ENCODE measurements at places on chromosomes 6 and 20.
A peak's percentile ranks its signal among the peaks of the same experiment; 100 is the strongest.

DNA sequence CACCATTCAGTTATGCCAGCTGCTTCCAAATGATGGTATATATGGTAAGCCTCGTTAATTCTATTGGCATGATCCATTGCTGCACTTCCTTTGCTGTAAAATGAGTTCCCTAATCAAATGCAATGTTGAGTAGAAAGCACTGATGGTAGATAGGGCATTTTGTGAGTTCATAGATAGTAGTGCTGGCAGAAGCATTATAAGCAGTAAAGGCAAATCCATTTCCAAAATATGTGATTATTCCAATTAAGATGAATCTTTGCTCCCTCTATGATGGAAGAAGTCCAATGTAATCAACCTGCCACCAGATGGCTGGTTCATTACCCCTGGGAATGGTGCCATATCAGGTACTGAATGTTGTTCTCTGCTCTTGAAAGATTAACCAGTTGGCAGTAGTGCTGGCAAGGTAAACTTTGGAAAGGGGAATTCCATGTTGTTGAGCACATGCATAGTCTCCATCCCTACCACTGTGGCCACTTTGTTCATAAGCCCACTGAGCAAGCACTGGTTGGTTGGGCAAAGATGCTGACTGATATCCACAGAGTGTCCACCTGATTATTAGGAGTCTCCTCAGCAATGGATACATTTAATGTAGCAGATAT is 5.6 kb upstream of the TBPL1 start:
- no peak for DNase-seq

- no peak for DNase-seq
Observed at GRCh38 chr6:136962661-136963060, 40.6 kb downstream of the SLC35D3 start.

DNA sequence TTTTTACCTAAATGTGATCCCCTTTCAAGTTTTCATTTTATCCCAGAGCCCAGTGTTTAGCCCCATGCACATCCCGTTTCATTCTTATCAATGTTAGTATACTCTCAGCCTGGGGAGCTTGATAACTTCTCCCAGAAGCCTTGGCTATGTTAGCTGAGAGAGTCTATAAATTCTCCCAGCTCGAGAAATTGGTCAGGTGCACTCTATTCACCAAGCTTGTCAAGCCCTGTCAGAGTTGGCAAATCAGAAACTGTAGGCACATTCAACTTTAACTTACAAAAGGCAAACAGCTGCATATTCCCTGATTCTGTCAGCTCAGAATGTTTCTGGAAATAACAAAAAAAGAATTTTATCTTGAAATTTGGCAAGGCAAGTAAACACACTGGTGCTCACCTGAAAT is 62.2 kb upstream of the IMPG1 start:
- no peak for DNase-seq

GRCh38 chr20:35018590-35019371 is 63.1 kb downstream of the MYH7B start:
- no peak for DNase-seq

GRCh38 chr6:49479308-49479970 is 16.3 kb downstream of the CENPQ start:
- DNase-seq = no peak

- no peak for DNase-seq
Observed at GRCh38 chr6:41589636-41590622, 43.7 kb downstream of the FOXP4 start.

DNA sequence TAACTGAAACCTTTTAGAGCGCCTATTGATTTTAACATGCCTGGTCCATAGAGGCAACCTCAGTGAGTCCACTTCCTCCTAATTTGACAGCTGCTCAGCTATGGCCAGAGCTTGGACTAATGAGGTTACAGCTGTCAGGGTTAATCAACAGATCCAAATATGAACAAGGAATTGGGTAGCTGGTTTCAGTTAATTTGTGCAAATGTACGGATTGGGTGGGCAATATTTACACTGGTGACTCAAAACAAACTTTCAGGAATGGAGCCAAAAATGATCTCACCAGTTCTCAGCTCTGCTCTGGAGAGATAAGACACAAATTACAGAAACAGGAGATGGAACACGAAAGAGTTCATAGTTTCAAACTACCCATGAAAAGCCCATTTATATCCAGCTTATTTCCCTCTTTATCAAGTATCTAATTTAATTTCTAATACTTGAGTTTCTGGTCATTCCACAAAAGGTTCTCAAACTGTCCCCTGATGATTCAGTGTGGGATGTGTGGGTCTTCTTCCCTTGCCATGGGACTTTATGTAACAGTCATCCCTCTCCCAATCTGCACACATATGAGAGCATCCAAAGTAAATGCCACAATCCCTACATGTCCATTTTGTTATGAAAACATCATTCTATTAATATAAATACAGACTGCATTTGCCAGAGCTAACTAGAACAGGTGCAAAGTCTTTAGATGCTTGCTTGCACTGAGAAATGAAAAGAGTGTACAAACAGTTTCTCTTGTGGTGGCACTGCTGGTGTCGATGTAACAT is 149.9 kb downstream of the RPS12 start:
- DNase-seq = no peak

GRCh38 chr6:149127212-149127611 is 190.3 kb upstream of the TAB2 start:
- DNase-seq = no peak

DNA sequence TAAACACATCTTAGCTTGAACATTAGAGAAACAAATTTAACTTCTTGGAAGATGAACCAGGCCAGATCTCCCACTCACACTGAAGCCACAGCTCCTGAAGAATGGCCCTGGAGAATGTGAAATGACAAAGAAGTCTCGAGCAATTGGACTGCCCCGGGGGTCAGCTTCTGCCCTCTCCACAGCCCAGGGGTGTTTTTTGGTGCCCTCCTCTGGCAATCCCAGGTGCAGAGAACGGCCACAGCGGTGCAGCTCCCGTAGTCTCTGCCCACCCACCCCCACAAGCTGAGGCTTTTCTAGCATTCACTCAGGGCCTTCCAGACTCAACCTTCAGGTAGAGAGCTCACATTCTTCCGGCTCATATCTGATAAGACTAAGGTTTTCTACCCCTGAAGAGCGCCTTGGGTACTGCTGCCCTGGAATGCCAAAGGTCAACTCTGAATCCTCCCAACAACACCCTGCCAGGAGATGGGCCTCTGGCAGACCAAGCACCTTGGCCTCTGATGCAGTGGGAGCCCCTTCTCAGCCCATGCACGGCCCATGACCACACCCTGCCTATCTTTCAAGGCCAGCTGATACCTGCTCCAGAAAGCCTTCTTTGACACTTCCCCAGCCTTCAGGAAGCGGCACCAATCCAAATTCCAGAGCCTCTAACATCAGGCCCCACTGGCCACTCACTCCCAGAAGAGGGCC is 208.3 kb downstream of the SYNDIG1 start:
- no peak for DNase-seq

DNA sequence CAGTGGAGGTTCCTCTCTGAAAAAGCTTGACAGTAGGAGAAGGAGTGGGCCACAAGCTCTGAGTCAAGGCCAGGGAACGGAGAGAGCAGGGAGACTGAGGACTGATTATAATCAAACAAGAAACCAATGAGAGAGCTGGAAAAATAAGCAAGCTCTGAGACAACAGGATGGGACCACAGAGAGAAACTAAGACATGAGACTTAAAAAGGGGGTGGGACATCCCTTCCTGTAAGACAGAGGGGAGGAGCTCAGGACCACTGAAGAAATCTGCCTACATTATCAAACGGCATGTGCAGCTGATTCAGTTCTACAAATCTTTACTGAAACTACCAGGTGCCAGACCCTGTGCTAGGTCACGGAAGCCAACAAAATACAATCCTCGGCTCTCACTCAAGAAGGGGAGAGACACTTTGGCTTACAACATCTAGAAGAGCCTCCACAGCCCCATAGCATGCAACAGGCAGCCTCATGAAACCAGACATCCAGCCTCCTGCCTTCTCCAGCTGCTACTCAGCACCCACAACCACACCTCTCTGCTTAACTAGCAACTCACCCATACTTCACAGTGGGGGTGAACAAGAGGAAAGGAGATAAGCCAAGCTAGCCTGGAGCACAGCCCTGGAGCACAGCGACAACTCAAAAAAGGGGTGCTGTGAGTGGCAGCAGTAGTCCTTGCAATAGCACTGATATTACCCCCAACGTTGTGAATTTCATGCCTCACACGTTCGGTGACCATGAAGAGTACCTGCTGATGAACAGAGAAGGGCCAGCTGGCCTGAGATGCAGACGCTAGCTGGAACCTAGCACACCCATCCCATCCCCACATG is 39.1 kb upstream of the ANKRD60 start:
- DNase-seq = no peak

DNA sequence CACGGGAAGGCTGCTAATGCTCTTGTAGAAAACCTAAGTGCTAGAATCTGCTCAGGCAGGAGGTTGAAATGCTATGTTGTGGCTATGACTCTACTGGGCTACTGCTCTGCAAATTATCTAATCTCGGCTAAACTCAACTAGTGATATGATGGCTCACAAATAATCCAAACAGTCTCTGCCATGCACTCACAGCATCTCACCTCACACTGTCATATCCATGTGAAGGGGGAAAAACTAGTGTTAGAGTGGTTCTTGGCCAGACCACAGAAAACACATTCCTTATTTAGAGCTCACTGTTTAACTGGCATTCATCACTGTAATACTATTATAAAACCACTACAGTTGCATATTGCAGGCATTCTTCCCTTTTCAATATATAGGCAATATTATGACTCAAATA is 81.8 kb upstream of the DST start:
- no peak for DNase-seq

GRCh38 chr20:57451431-57451794 is 60.2 kb downstream of the RBM38 start:
- no peak for DNase-seq

- DNase-seq = no peak
Observed at GRCh38 chr20:25360631-25361286, 29.9 kb downstream of the ABHD12 start.

DNA sequence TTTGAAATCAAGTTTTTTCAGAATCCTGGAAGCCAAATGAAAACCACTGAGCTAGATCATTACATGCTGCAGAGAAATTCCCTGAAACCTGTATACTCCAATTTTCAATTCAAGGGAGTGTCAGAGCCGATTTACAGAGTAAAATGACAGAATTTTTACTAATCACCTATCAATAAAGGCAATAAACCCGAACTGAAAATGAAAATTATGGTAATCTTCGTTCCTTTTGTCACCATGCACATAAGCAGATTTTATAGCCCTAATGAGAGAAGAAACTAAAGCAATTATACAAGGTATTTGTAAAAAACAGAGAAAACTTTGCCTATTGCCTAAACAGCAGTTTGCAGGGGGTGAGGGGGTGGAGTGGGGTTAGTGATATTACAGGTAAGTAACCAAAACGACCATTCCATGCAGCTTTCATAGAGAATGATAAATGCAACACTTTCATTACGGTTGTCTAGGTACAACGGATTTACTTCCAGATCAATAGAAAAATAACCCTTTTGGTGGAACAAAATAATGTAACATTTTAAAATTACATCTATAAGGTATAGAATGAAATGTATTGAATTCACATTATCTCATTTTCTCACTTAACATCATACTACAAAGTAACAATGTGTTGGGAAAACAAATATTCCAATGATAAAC is 115.2 kb upstream of the BEND6 start:
- DNase-seq = no peak

DNA sequence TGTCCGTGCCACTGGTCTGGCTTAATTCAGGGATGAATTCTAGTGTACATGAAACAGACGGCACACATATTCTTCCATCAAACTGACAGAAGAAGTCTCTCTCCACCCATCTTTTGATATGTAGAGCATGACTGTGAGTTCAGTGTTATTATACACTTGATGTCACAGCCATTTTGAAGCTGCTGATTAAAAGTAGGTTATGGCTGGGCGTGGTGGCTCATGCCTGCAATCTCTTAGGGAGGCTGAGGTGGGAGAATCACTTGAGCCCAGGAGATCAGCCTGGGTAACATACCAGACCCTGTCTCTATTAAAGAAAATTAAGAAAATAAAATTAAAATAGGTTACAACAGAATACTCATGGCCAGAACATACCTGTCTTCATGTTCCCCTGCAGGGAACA is 20.7 kb downstream of the C6orf15 start:
- no peak for DNase-seq

GRCh38 chr20:47571426-47571825 is 69.7 kb downstream of the NCOA3 start:
- DNase-seq = no peak

DNA sequence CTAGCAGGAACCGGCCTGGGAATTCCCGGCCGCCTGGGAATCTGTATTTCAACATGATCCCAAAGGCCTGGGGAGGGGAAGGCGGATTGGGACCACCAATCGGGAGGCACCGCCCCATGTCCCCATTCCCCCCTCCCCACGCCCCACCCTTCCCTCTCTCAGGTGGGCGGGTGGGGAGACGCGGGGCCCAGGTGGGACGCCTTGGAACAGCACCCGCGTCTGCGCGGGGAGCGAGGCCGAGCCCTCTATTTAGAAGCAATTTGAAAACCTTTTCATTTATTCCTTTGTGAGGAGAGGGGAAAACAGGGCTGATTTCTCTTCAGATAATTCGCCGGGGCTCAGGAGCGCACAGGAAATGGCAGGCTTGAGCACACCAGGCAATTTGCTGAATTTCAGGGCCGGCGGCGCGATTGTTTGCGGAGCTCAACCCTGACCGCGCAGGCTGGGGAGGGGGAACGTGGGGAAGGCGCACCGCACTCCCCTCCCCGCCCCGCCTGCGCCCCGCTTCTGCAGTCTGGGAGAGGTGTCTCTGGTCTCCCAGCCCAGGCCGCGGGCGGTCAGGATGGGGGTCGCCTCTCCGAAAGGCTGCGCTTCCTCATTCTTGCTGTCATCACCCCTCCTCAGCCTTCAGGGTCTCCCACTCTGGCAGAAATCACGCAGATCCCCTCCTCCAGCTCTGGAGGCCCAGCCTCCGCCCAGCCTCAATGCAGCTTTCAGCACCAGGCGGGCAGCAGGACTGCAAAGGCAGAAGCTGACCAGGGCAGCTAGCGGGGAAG is 170.0 kb downstream of the GRM4 start:
- DNase-seq = no peak

DNA sequence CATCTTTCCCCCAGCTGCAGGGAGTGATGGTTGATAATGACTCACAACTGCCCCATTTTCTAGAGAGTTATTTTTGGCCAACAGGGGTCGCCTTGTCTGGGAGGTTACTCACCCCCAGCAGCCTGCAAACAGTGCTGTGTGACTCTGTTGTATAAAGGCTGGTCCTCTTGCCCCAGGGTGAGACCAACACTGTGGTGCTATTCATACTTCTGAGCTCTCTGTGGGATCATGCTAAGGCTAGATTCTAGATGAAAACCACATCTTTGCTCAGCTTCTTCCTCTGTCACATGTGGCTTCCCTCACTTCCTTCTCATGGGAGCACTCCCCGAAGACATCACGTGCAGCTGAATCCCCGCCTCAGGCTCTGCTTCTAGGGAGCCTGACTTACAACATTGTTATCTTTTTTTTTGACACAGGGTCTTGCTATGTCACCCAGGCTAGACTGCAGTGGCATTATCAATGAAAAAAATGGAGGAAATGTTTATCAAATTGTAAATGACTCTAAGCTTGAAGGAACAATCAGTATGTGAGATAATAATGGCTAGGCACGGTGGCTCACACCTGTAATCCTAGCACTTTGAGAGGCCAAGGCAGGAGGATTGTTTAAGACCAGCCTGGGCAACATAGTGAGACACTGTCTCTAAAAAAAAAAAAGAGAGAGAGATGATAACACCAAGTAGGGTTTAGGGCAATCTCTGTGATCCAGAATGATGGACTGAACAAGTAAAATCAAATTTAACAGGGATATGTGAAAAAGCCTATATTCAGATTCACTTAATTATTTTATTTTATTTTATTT is 55.7 kb upstream of the SLC23A2 start:
- DNase-seq = peak; percentile 36
